ELR (cell line): ENCODE measurements at places on chromosomes 1 and 21.

GRCh38 chr1:228108742-228109072, 392 bp downstream of the MRPL55 start:
- no peak for DNase-seq

DNA sequence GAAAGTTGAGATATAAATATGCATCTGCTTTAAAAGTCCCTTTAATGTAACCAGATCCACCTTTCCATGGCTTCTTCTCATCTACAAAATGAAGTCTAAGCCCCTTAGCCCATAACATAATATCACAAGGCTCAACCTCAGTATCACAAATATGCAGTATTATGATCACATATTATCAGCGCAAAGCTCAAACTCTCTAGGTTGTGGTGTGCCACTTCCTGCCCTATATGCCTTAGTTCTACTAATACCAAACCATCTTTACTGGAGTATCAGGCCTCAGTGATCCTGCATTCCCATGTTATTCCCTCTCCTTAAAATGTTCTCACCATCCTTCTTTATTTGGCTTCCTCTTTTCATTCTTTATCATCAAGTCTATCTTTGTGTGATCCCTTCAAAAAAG, 301.8 kb downstream of the NEGR1 start:
- no peak for DNase-seq

DNA sequence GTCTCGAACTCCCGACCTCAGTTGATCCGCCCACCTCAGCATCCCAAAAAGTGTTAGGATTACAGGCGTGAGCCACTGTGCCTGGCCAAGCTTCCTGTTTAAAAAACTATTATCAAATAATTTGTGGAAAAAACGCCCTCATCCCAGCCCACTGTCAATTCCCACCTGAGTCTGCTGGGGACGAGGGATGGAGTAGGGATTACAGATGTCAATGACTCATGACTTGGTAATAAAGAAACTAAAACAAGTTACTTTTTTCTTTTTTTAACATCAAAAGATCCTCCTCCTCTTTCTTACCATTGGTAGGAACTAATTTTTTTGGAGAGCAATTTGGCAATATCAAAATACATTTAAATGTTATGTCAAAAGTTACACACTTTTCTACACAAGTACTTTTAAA, 9.7 kb downstream of the CNN3 start:
- DNase-seq: peak; percentile 21

- DNase-seq: no peak
Observed at GRCh38 chr1:35572296-35572695, 818 bp upstream of the TFAP2E start.

DNA sequence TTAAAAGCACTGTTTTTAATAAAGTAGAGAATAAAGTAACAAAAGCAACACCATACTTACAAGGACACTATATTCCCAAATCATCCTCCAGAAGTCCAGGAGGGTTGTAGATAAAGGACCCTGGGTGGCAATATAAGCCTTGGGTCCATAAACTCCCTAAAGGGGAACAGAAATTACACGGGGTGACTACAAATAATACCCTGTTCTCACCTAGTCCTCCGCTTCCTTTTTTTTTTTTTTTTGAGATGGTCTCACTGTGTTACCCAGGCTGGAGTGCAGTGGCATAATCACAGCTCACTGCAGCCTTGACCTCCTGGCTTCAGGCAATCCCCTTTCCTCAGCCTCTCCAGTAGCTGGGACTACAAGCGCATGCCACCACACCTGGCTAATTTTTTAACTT, 13.1 kb downstream of the PTPN22 start:
- no peak for DNase-seq

GRCh38 chr21:26080211-26080610, 90.4 kb downstream of the APP start:
- DNase-seq: no peak

GRCh38 chr21:26641062-26641461, 68.0 kb upstream of the CYYR1 start:
- no peak for DNase-seq
